Smooth muscle cell of the coronary artery (primary cell): ENCODE measurements at places on chromosomes 16 and 17. TPM values are rescaled to one million over a fixed set of nuclear protein-coding genes. Genes with fewer than 3 reads are reported as not detected.

Gene FBXO47
- under 0.01 TPM in 1 of 2 replicates, not detected in the other for total RNA-seq

Gene CCL17
- not detected in 2 replicates for total RNA-seq

Gene CUEDC1
- total RNA-seq: 6.2 and 9.4 TPM in 2 replicates

Gene SP6
- total RNA-seq: 0.08 and 0.12 TPM in 2 replicates

Gene CIBAR2
- total RNA-seq: 0.15 TPM in 1 of 2 replicates, not detected in the other

Gene NKIRAS2
- total RNA-seq: 17.3 and 27.1 TPM in 2 replicates

Gene ZNF385C
- total RNA-seq: under 0.01 TPM in 1 of 2 replicates, not detected in the other

Gene ARL4D
- total RNA-seq: 15.7 and 26.8 TPM in 2 replicates

Gene PIRT
- total RNA-seq: not detected in 2 replicates

Gene NKD1
- total RNA-seq: under 0.01 and 0.12 TPM in 2 replicates

Gene KRT36
- total RNA-seq: 0.08 and 0.12 TPM in 2 replicates

Gene KRTAP4-6
- not detected in 2 replicates for total RNA-seq

Gene KRTAP16-1
- total RNA-seq: not detected in 2 replicates

Gene NPIPB8
- not detected in 2 replicates for total RNA-seq

Gene GALR2
- not detected in 2 replicates for total RNA-seq

Gene OR1A1
- not detected in 2 replicates for total RNA-seq

Gene TNFRSF17
- total RNA-seq: 0.12 TPM in 1 of 2 replicates, not detected in the other

Gene CACNG3
- total RNA-seq: not detected in 2 replicates

Gene RASL10B
- 0.98 and 1.6 TPM in 2 replicates for total RNA-seq

Gene GPR139
- not detected in 2 replicates for total RNA-seq

Gene PARN
- total RNA-seq: 14.4 and 21.8 TPM in 2 replicates

Gene HES7
- total RNA-seq: not detected in 2 replicates

Gene MILR1
- 5.0 and 6.2 TPM in 2 replicates for total RNA-seq

Gene TNRC6A
- total RNA-seq: 23.1 and 38.6 TPM in 2 replicates

Gene SLC5A10
- under 0.01 and 0.47 TPM in 2 replicates for total RNA-seq

Gene ERI2
- total RNA-seq: 7.8 and 16.1 TPM in 2 replicates

Gene STARD3
- 18.4 and 49.3 TPM in 2 replicates for total RNA-seq

Gene KRT23
- total RNA-seq: not detected in 2 replicates

Gene NOD2
- 0.30 and 0.59 TPM in 2 replicates for total RNA-seq

Gene HS3ST3A1
- total RNA-seq: 0.38 and 12.8 TPM in 2 replicates

Gene EXOC3L1
- total RNA-seq: 0.47 TPM in 1 of 2 replicates, not detected in the other
